Trophoblast cell (in vitro differentiated cells and primary cell): ENCODE measurements at places on chromosomes 4 and X.
A peak's percentile ranks its signal among the peaks of the same experiment; 100 is the strongest.

DNA sequence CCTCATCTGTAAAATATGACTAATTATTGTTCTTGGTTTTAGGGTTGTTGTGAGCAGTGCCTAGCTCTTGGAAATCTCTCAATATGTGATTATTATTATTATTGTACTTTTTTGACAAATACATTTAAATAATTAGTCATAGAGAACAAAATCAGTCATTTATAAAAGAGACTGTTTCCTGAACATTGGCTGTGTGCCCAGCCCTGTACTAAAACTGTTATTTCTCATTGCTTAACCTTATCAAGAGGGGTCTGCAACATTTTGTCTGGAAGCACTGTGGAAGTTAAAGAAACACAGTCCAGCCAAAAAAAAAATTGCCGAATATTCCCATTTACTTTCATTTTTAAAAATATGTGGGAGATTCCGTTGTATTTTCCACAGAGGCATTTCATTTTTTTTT, 989.2 kb upstream of the SLIT2 start:
- no peak for DNase-seq

DNA sequence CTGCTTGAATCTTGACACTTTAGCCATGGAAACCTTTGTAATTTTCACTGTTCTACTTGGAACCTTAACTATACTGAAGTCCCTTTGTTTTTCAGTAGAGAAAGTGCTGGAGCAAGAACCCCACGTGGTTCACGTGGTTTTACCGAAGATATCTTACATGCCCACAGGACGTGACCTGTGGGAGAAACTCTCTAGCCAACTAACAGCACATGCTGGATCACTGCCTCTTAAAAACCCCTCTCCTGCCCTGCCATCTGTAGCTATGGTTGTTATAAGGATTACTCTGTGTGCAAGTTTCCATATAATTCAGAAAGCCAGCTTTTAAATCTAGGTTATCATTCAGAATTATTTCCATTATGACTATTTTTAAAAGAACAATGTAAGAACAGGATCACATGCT, 30.2 kb downstream of the SPANXD start:
- DNase-seq = no peak

GRCh38 chr4:124745985-124746801, 33.7 kb upstream of the ANKRD50 start:
- DNase-seq = peak; percentile 68

GRCh38 chrX:48983081-48983480, 11.4 kb upstream of the KCND1 start:
- DNase-seq = no peak

DNA sequence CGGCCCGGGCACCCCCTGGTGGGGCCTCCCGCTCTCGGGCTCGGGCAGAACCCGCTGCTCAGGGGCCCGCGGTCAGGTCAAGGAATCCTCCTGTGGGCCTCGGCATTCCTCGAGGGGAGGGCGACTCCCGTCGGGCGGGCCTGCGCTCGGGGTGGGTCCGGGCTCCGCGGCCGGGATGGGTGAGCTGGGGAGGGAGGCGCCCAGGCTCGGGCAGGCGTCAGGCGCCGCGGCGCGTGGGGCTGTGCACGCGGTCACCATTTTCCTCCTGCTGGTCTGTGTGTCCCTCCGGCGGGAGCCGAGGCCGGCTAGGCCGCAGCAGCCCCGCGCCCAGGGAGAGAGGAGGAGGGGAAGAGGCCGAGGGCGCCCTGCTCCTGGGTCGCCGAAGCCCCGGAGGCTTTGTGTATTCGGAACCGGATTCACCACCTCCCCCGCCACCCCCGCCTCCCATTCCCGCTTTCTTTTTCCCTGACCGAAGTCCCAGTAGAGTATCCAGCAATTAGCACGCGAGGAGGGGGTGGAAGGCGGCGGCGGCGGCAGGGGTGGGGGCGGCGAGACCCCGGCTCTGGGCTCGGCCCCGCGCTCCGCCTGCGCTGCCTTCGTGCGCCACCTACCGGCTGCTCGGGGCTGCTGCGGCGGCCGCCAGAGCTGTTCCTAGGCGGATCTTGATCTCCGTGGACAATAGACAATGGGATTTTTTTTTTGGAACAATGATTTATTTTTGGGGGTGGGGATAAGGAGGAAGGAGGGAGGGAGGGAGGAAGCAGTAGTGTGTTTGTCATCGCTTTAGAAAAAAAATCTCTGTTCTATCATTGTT, 99.0 kb upstream of the MAML3 start:
- DNase-seq = peak; percentile 56

GRCh38 chr4:109315818-109316217, 13.4 kb upstream of the COL25A1 start:
- DNase-seq = no peak

GRCh38 chr4:86606809-86607208, 12.7 kb downstream of the PTPN13 start:
- no peak for DNase-seq
